ENCODE measurements at places on chromosomes 7 and 10.
A peak's percentile ranks its signal among the peaks of the same experiment; 100 is the strongest.

DNA sequence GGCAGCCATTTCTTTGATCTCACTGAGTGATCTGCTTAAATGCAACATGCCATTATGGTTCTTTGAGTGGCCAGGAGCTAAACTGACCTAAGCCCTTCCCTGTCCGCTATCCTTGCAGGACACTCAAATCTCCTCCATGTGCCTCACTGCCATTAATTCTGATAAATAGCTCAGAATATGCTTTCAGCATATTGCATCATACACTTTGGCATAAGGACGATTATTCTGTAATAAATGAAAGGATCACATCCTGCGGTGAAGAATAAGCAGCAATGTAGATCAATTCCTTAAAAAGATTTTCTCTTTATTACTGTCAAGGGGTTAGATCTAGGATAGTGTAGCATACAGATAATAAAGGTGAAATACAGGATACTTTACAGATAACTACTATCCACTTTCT, 231.8 kb upstream of the CTBP2 start:
- DNase-seq, result no peak

DNA sequence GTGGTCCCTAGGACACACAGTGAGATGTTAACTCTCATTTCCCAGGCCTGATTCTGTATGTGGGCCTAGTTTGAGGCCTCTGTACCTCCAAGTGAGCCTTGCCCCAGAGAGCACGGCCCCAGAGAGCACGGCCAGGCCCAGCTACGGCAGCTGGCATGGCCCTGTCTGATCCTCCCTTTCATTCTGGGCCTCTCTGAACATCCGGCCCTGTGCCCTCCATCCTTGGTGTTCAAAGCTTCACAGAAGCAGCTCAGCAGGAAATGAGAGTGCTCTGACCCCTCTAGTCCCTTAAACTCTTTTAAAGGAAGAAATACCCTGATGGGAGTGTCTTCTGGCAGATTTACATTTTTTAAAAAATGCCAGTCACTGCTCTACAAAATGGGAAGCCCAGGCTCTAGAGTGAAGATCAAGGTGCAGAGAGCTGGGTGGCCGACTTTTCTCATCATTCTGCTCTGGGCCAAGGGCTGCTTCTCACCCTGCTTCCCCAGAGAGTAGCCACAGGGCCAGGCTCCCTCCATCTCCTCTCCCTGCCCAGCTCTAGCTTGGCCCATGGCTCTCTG, 171.9 kb downstream of the RPS24 start:
- no peak for DNase-seq

DNA sequence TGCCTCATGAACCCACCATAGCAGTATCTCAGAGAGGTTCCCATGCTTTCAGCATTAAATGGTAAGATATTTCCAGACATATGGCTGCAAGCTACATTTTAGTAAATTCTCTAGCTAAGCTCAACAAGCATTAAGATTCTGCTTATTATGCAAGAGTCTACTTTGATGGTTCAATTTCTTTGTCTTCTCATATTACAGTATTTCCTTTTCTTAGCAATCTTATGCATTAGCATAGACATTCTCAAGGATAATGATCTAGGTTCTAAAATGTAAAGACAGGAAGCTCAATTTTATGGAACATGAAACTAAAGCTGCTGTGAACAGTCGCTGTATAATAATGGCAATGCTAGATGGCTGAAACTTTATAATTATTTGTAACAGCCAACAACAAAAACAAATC, 39.2 kb downstream of the MEOX2 start:
- no peak for DNase-seq

GRCh38 chr7:78779788-78780187, 673.7 kb downstream of the MAGI2 start:
- no peak for DNase-seq

GRCh38 chr7:107503687-107504086, 33.8 kb downstream of the GPR22 start:
- DNase-seq, result no peak

DNA sequence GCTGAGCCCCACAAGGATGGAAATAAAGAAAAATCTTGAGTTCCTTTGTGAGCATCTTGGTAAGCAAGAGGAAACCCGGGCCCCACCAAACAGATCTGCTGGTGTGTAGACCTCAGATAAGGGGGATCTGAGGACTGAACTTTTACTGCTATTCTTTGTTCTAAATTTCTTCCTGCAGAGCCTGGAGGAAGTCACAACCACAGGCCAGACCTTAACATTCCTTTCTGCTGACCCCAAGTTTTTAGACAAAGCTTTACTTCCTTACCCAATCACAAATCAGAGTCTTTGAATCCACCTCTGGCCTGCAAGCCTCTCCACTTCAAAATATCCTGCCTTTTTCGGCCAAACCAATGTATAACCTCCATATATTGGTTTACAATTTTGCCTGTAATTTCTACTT, 352.6 kb upstream of the AUTS2 start:
- DNase-seq, result no peak

- DNase-seq, result no peak
These were observed 156.6 kb upstream of the LYZL2 start for GRCh38 chr10:30786131-30786530.

GRCh38 chr10:73967022-73967429, 30.9 kb upstream of the VCL start:
- peak; percentile 46 for DNase-seq

DNA sequence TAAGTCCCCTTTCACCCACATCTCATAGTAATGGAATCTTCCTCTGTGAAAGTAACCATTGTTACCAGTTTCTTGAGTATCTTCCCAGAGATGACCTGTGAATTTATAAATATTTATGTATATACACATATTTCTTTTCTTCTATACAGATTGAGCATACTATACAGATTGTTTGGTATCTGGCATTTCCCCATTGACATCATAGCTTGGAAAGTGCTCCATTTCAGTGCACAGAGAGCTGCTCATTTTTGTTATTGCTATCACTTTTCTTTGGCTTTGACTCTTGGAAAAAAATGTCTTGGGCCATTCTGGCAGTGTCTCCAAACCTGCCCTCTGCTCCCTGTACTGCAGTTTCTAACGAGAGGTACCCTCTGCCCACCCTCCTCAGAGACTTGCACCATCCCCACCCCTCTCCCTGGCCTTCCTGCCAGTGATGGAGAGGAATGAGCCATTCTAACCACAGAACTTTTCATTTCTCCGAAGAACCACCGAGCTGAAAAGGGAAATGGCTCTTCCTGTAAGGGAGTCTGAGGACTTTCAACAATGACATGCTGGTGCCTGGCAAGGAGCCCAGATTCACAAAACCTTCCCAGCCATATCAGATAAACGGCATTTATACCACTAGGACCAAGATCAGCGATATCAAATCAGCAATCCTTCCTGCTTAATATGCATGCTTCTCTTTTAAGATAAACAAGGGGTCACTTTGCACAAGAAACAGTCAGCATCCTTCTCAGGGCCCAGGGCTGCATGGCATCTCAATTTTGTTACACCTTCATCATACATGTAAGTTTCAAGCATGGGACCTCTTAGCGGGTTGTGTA, 19.7 kb upstream of the CCSER2 start:
- DNase-seq, result peak; percentile 83

- peak; percentile 36 for DNase-seq
These were observed 5.0 kb downstream of the MYO1G start for GRCh38 chr7:44973610-44974401.

DNA sequence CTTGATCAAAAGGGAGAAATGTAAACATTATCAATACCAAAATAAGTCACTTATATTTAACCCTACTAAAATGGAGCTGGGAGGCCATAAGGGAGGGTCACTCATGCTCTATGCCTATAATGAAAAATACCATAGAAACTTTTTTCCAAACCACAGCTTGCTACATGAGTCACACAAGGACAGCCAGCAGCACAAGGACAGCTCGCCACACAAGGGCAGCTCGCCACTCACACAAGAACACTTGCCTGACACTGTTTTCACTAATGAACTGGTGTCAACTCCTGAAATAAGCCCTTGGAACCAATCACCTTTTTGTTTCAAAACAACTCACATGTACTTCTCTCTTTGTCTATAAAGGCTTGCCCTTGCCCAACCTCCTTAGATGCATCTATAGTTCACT, 43.3 kb downstream of the FRMPD2 start:
- DNase-seq, result no peak

- DNase-seq, result no peak
These were observed 78.0 kb downstream of the PLXNA4 start for GRCh38 chr7:132498319-132498718.

- no peak for DNase-seq
These were observed 19.8 kb upstream of the KDM7A start for GRCh38 chr7:140196361-140197217.

- no peak for DNase-seq
These were observed 41.2 kb downstream of the GPR141 start for GRCh38 chr7:37724732-37725131.

DNA sequence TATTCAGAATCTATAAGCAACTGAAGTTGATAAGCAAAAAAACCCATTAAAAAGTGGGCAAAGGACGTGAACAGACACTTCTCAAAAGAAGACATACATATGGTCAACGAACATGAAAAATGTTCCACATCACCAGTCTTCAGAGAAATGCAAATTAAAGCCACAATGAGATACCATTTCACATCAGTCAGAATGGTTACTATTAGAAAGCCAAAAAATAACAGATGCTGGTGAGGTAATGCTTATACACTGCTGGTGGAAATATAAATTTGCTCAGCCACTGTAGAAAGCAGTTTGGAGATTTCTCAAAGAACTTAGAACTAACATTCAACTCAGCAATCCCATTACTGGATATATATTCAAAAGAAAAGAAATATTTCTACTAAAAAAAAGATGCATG, 332.8 kb upstream of the PLXDC2 start:
- DNase-seq, result no peak

- DNase-seq, result no peak
These were observed 155.5 kb downstream of the COBL start for GRCh38 chr7:51160990-51161615.

- no peak for DNase-seq
These were observed 106.3 kb downstream of the ST8SIA6 start for GRCh38 chr10:17348011-17348500.

DNA sequence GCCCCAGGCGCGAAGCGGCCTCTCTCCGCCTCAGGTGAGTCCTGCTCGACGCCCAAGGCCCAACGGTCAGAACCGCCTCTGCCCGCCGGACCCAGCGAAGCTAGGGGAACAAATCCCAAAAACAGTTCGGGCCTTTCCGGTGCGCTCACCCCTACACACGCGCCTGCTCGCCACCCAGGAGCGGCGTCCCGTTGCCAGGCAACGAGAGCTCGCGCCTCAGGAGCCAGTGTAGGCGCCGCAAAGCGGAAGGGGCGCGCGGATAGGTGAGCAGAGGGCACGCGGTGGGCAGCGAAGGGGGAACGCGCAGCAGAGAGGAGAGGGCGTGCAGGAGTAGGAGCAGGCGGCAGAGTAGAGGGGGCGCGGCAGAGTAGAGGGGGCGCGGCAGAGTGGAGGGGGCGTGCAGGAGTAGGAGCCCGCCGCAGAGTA, at the start of the genes DYDC1 and DYDC2:
DYDC1 (minus strand) TSS at position 193 of the 426 bp plus-strand sequence. CDS start 4,154 bp downstream, outside the sequence.
DYDC2 (plus strand) TSS at position 219 of the 426 bp plus-strand sequence. CDS start 5,663 bp downstream, outside the sequence.
- DNase-seq, result no peak

GRCh38 chr10:34854147-34854601, 39.1 kb upstream of the PARD3 start:
- no peak for DNase-seq

- no peak for DNase-seq
These were observed 23.4 kb upstream of the DMTF1 start for GRCh38 chr7:87128861-87129267.

DNA sequence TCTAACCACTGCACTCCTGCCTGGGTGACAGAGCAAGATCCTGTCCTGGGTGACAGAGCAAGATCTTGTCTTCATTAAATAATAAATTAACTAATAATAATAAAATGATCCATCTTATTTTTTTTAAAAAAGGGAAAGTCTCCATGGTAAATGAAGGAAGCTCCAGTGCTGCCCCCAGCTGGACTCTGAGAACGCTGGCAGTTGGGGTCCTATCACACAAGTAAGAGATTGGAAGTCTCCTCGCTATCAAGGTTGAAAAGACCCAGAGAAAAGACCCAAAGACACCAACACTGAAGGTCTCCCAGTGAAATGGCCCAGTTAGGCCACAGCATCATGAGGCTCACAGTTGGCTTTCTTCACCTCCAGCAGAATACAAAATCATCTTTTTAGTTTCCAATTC, 13.8 kb upstream of the C10orf67 start:
- DNase-seq, result no peak

GRCh38 chr7:37224746-37225145, 223.9 kb downstream of the ELMO1 start:
- no peak for DNase-seq

DNA sequence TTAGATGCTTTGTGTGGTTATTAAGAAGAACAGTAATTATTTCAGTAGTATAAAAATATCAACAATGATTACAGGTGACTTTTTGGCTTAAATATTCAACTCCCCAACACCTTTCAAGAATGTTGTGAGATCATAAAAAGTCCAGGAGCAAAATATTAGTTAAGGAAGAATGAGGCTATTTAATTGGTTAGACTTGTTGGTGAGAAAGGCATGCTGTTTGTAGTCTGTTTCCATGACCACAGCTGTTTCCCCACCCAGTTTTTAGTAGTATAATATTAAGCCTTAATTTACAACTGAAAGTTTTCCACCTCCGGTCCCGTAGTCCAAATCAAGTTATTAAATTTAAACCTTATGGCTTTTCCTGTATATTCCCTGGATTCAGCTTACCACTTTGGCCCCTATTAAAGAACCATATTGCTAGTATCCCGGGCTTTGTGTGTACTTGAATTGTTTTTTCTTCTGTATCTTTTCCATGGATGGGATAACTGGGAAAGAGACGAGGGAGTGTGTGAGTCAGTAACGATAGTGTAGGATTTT, 133.3 kb downstream of the CELF2 start:
- DNase-seq, result no peak

- DNase-seq, result no peak
These were observed 33.1 kb downstream of the ADD3 start for GRCh38 chr10:110040767-110041478.

GRCh38 chr7:40527723-40528122, 392.9 kb downstream of the SUGCT start:
- DNase-seq, result no peak

DNA sequence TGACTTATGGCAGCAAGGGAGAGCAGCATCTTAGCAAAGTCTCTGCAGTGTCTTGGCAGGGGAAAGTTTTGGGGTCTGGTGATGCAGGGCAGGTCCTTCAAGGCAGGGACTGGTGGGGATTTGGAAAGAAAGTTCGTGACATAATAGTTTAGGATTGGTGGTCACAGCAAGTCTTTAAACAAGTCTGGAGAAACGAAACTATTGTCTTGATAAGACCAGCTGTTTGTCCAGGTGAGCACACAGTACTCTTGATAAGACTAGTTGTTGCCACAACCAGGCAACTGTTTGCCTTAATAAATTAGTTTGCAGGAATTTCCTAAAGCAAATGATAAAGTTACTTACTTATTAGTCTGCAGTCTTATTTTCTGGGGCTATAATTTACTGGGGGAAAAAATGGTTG, 136.1 kb downstream of the AKR1D1 start:
- DNase-seq, result no peak

- no peak for DNase-seq
These were observed 1.8 kb upstream of the TTYH3 start for GRCh38 chr7:2629746-2630681.

DNA sequence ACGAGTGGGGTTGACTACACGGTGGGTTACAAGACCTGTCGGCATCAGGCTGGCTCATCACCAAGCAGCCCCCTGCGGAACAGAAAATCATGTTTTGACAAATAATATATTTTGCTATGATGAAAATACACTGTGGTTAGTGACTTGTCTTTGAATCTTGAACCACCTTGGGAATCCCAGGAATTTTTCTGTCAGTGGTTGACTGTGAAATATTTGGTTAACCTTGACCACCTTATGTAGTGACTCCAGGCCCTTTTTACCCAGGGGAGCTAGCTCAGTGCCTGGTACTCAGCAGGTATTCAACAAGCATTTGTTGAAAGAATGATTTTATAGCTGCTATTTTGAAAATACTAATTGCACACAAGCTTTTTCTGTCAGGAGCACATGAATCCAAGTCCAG, 406.0 kb downstream of the PHF14 start:
- DNase-seq, result no peak
